Omental fat pad (tissue), 4 donors: ENCODE measurements at places on chromosomes 6 and 20.

- no peak for DNase-seq
Observed at GRCh38 chr6:126002755-126003679, 16.7 kb downstream of the TRMT11 start.

GRCh38 chr20:57677584-57677982 is 32.2 kb downstream of the PMEPA1 start:
- no peak for DNase-seq

- no peak for DNase-seq
Observed at GRCh38 chr6:107114926-107115694, at the start of gene BEND3. BEND3 (minus strand) TSS chr6:107115515; CDS start chr6:107099285, 16,230 bp downstream.

GRCh38 chr6:10763006-10763405 is 15.4 kb downstream of the TMEM14B start:
- no peak for DNase-seq

DNA sequence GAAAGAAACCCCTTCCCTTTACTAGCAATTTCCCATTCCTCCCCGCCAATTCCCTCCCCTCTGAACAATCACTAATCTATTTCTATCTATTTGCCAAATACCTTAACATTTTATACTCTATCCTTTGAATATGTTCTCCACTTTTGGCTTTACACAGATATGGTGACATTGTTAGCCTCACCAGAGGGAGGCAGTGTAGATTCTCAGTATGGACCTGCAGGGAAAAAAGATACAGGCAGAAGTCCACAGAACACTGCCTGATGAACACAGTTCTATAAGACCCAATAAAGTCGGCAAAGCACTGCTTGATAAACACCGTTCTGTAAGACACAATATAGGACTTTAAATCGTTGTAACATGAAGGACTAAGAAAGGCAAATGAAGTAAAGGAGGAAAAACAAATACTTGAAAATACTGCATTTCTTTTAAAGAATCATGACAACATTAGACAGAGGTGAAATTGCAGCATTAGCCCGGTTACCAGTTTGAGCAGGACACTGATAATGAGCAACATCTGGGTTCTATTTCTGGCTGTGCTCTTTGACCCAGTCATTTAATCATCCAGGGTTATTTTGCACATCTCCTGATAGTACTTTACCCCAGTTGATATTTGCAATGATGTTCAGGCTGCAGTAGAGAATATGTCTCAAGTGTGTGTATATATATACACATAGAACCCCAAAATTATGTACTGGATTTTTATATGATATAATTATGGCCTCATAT is 296.8 kb downstream of the UTRN start:
- DNase-seq, result no peak

GRCh38 chr20:47664068-47664437 is 121.2 kb downstream of the SULF2 start:
- no peak for DNase-seq

DNA sequence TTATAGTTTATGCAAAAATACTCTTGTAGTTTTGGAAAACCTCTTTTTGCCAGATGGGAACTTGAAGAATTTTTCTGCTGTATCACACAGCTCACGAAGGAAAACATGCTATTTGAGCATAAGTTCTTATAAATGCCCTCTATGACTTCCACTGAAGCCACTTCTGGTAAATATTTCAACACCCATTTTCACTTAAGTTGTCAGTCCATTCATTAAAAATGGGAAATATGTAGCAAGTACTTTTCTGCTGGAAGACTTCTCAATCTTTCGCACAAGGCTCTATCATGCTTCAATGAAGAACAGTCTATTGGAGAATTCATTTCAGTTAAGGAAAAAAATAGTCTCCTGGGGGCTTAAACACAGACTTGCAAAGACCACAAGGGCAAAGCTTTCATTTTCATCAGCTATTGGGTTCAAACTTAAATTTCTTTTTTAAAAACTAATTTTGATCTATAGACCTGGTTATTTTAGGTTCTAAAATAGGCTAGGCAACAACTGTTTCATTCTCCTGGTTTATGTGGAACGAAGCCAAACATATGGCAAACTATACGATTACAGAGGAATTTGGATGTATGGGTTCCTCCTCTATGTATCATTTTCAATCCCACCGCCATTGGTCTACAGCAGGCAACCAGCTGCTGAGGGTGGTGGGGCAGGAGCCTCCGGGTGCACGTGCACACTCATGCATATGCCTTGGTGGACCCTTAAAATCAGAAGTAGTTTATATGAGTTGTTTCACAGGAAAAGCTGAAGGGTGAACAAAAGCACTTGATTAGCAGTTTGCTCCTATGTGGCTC is 38.7 kb downstream of the LAMA4 start:
- no peak for DNase-seq
